ENCODE measurements at places on chromosomes 2 and 18.

- no peak for DNase-seq
Measured at GRCh38 chr18:28777756-28778155, 600.8 kb upstream of the CDH2 start.

DNA sequence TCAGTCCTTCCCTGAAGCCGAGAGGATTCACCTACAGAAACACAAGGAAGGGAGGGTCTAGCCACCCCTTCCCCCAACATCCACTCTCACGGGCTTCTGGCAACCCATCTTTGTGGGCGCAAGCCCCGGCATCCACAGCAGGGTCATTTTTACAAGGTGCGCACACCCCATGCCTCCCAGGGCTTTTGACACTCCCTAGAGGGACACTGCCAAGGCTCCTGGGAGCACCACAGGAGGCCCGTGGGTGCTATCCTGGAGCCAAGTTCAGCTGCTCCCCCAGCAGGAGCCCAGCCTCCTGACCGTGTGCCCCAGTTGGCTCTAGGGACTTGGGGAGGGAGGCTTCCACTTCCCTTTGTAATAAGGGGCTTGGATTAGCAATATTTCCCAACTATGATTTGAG lies 251.6 kb downstream of the TNS1 start:
- no peak for DNase-seq

- DNase-seq, result no peak
Measured at GRCh38 chr2:65281627-65282351, 54.2 kb downstream of the ACTR2 start.

GRCh38 chr2:223735659-223736244 lies 101.6 kb downstream of the AP1S3 start:
- no peak for DNase-seq

DNA sequence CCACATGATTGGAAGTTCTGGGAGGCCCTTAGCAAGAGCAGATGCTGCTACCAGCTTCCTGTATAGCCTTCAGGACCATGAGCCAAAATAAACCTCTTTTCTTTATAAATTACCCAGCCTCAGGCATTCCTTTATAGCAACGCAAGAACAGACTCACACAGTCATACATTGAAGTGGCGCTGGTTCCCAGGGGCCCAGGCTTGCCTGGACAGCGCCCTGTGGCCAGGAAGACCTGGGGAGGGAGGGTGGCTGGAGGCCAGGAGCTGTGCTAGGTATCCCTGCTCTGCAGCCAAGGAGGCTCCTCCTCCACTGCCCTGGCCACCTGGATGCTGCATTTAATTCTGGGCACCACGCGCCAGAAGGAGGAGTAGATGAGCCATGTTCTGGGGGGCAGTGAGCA lies 98.1 kb downstream of the AGAP1 start:
- no peak for DNase-seq

DNA sequence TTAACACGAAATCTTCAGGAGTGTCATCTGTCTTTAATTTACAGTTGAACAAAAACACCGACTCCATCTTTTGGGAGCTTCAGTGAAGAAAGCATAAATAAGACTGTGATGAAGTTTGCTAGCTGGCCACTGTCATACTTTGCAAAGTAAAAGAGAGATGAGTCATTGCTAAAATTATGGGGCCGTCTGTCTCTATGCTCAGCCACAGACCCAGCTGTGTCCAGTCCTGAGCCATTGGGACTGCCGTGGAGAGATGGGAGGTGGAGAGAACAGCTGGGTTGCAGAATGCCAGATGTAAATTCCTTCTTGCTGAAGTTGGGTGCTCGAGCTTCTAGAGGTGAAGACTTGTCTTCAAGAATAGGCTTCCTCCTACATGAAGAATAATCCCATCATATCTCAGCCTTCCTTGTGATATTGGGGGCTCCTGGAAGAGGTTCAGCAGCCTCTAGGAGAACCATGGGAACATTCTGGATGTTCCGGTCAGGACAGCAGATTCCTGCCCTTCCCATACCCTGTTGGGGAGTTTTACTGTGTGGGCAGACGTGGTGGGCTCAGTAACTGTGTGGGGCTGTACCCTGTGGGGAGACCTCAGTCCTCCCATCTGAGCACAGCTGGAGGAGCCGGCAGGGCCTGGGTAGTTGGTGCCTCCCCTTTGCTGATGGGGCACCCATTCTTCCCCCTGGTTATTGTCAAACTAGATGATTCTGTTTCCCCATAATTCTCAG lies 71.1 kb downstream of the LDLRAD4 start:
- no peak for DNase-seq

GRCh38 chr18:13112982-13113381 lies 105.6 kb upstream of the LDLRAD4 start:
- no peak for DNase-seq

GRCh38 chr2:19806591-19806990 lies 95.2 kb downstream of the TTC32 start:
- no peak for DNase-seq

DNA sequence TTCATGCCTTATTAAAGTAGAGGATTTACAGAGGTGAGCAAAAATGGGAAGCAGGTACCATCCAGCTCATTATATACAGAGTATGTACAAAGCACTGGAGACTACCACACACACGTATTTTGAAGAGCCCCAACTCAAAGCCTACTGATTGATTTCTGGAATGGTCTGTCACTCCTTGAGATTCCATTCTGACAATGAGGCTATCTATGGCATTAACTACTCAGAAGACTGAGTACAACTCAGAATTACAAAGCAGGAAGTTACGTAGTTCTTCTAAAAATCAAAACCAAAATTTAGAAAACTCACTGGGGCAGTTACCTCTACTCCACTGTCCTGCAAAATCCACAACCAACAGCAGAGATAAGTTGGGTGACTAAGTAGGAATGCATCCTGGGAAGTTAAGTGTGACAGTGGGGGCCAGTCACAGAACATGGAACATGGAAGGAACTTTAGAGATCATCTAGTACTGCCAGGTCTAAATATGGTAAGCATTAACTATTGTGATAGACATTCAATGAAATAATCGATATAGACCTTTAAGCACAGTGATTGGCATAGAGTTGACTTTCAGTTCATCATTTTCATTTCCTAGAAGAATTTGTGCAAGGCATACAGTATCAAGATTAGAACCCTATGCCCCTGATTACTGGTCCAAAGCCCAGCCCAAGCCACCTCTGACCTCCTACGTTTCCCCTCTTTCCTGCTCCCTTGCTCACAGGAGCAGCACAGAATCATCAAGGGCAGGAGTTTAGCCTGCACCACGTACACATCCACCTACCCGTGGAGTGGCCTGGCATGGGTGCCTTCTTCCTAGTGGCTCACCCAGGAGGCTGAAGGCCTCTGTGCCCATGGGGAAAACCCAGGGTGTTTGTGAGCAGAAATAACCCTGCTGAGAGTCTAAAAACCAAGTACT lies 80.1 kb upstream of the FOSL2 start:
- DNase-seq, result no peak

GRCh38 chr2:198117406-198118041 lies 313.1 kb downstream of the PLCL1 start:
- DNase-seq, result no peak

DNA sequence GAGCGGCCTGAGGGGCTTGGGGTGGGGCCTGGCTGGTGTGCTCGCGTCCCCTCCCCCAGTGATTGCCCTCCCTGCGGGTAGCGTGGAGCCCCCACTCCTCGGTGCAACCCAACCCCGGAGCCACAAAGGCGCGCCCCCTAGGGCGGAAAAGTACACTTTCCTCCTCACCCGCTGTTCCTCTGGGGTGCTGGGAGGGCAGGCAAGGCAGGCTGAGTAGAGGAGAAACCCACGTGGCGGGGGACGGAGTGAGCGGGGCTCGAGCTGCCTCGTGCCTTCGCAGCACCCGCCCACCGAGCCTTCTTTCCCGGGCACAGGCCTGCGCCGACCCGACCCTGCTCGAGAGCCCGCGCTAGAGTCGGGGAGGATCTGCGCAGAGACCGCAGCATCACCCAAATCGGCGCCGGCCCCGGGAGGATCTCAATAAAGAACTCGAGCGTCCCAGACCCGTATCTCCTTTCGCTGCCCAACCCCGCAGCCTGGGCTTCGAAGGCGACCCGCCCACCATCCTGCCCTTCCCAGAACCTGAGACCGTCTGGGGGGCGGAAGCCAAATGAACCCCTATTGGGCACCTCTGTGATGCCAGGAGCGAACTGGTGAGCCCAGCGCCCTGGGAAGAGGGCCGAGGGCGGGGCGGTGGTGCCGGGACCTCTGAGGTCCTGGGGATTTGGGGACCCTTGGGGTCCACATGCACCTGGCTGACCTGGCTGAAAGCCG lies 1.5 kb downstream of the UCN start:
- peak; percentile 74 for DNase-seq

DNA sequence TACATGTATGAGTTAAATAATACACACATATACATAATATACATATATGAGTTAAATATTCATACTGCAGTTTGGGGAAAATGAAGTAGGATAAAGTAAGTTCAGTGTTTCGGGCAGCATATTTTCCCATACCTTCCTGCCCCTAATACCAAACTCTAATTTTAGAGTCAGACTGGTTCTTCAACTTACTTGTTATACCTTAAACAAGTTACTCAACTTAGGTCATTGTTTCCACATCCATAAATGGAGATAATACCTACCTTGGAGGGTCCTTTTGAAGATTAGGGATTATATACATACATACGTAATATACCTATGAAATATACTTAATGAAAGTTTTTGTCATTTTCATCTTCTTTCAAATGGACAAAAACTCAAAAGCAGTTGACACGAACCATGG lies 8.4 kb downstream of the MEMO1 start:
- no peak for DNase-seq

DNA sequence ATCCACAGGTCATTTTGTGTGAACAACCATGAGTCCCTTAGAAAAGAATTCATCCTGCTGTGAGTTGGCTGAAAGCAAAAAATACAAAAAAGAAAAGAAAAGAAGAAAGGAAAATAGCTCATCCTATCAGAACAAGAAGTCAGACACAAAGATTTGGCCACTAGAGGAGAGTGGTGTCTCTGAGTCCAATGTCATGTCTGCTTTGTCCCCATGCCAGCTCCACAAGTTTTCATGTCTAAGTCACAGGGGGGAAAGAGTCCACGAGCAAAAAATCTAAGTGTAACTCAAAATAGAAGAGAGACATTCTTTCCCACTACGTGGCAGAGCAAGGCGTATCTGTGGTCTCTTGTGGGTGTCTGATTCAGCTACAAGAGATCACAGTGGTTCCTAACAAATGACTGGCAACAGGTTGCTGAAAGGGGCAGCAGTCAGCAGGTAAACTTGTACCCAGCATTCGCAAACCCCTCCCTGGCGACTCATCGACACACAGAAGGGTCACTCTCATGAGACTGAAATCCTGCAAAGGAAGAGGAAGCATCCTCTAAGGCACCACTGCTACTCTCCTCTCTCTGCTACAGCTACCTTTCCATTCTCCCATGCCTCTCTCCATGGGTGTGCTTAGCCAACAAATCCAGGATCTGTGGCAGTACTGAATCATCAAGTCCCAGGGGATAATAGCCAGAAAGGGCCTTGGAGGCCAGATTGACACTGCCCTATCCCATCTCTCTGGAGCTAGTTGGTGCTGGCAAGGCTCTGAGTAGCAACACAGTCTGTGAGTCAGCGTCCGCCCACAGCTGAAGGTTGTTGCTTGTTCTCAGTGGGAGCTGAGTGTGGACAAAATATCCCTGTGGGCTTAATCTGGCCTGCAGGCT lies 123.0 kb upstream of the SLC39A10 start:
- DNase-seq, result peak; percentile 77

- DNase-seq, result no peak
Measured at GRCh38 chr2:212032032-212032431, 506.6 kb downstream of the ERBB4 start.

GRCh38 chr18:41875094-41875780 lies 79.8 kb upstream of the PIK3C3 start:
- no peak for DNase-seq

- DNase-seq, result no peak
Measured at GRCh38 chr2:163345795-163346573, 389.8 kb downstream of the FIGN start.

DNA sequence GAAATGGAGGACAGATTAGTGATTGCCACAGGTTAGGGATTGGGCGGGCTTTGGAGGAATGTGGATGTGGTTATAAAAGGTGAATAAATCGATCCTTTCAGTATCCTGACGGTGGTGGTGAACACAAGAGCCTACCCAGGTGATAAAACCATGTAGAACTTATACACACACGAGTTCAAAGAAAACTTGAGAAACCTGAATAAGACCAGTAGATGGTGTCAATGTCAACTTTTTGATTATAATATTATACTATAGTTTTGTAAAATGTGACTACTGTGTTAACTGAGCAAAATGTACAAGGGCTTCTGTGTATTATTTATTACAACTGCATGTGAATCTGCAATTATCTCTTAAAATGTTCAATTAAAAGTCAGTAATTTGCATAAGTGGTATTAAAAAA lies 136.3 kb downstream of the ERBB4 start:
- no peak for DNase-seq

- no peak for DNase-seq
Measured at GRCh38 chr2:5316001-5316490, 376.1 kb upstream of the SOX11 start.

- no peak for DNase-seq
Measured at GRCh38 chr2:140567734-140568133, 1563.1 kb downstream of the LRP1B start.

DNA sequence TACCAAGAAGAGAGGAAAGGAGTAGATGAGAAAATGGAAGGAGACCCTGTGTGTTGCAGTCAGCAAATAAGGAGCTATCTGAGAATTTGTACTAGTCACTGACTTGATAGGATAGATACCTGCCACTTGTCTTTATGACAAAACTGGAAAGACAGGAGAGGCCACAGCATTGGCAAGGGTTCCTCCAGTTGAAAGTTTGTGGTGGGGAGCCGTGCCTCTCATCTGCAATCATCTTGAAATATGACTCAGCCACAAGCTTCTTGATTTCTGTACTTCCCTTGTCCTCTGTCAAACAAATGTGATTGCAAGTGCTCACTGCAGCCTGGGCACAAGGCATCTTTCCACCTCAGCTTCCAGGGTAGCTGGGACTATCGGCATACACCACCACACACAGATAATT lies 99.1 kb downstream of the GREB1L start:
- no peak for DNase-seq

- no peak for DNase-seq
Measured at GRCh38 chr2:45825001-45825651, 173.7 kb downstream of the PRKCE start.

DNA sequence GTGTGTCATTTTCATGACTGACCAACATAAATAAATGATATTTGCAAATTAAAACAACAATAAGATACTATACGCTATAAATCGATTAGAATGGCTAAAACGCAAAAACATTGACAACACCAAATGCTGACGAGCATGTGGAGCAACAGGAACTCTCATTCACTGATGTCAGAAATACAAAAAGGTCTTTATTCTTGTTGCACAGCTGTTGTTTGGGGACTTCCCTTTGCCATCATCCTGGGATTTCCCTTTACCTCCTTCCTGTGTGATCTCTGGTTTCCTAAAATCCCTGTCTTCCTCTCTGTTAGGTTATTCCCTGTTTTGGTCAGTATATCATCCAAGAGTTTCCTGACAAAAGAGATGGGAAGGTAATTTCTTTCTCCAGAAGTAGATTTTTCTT lies 66.0 kb downstream of the NOL10 start:
- DNase-seq, result no peak

GRCh38 chr18:25348386-25349130 lies 3.4 kb downstream of the ZNF521 start:
- no peak for DNase-seq

- DNase-seq, result no peak
Measured at GRCh38 chr2:210309548-210310233, 5.3 kb downstream of the MYL1 start.

GRCh38 chr2:86700690-86701089 lies 19.4 kb upstream of the RMND5A start:
- DNase-seq, result no peak

GRCh38 chr2:127479866-127480743 lies 46.2 kb downstream of the IWS1 start:
- DNase-seq, result no peak

- DNase-seq, result no peak
Measured at GRCh38 chr2:158994920-158995676, 26.7 kb downstream of the TANC1 start.

Data from activated CD8-positive, alpha-beta memory T cell treated with anti-CD3 and anti-CD28 coated beads, Interleukin-2, amount 50 U/mL, for 48 hours (primary cell).